ENCODE measurements at places on chromosomes 11 and 22.

DNA sequence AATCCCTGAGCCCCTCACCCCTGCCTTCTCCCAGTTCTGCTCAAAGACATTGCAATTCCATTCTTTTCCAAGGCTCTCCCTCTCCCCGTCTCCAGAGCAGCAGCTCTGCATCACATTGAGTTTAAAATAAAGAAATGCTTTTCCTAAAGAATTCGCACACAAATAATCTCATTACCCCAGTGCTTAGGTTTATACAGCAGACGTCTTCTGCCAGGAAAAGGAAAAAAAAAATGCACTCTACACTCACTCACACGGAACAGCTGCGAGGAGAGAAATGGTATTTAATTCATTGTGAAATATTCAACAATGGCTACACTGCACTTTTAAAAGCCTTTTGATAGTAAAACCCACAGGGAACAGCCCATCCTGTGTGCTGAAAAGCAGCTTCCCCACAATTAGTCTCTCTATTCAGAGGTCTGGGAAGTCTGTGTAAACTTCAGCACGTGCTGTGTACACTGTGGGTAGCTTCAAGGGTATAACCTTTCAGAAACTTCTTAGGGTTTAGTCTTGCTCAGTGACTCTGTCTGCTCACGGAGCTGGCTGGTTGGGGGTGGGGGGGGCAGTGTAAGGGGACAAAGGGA is 42.8 kb downstream of the ETS1 start:
- DNase-seq, result no peak

GRCh38 chr11:70470127-70470526 is 71.8 kb downstream of the CTTN start:
- DNase-seq, result no peak

DNA sequence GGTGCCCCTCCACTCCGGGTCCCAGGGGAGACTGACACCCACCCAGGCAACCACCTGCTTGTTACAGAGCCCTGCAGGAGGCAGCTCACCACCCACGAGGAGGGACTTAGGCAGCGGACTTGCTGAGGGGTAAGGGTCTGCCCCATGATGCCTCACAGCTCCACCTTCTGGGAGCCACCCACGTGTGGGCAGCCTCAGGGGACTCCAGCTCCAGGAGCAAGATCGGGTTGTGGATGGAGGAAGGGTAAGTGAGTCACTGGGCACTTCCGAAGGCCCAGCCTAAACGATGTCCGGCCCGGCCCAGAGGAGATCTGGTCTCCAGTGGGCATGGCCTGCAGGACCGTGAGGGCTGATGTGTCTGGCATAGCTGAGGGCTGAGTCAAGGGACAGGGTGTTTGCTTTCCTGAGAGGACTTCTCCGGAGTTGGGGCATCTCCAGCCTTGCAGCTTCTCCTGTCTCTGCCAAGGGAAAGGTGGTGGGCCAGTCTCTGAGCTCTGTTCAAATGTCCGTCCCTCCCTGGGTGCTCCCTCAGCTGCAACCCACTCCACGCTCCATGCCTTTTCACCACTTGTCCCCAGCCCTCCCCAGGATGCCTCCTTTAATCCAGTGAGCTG is 32.3 kb upstream of the P2RY2 start:
- DNase-seq, result no peak

- DNase-seq, result no peak
Measured at GRCh38 chr22:21043860-21044535, 1.7 kb upstream of the LRRC74B start.

DNA sequence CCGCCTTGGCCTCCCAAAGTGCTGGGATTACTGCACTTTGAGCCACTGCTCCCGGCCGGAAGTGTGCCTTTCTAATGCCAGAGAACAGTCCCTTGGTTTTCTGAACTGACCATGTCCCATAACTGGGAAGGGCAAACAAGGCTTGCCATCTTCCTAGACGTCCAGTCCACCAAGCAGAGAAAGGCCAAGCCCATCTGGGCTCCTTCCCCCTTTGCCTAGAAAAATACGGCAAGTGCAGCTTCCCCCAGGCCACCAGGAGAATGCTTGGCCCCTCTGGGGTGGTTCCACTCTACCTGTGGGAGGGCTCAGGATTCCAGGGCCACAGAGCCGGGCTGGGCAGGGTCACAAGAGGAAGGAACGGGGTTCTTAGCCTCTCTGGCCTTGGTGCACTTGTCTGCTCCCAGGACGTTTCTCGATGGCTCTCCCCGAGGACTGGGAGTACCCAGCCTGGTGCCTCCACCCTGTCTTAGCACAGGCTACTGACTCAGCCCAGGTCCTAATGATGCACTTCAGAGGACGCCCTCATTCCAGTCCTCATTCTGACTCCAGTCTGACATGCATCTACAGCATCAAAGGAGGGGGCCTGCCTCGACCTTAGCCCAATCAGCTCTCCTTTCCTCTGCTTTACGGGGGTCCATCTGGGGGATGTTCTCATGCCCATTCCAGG is 1.2 kb downstream of the USP2 start:
- DNase-seq, result no peak

DNA sequence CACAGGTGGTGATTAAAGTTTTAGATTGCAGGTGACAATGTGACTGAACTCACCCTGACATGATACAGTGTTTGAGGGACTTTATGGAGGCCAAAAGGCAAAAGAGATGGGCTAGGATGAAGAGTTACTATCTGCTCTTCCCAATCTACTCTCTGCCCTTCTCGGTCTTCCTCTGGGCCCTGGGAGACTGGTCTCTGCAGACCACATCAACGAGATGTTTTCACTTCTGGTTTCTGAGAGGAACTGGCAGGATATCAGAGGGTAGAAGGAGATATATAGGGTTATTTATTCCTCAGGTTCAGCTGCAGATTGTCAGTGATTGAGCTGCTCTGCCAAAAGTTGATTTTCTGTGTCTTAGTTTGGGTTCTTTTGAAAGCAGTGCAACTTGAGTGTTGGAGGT is 32.4 kb upstream of the CD44 start:
- DNase-seq, result peak; percentile 29

DNA sequence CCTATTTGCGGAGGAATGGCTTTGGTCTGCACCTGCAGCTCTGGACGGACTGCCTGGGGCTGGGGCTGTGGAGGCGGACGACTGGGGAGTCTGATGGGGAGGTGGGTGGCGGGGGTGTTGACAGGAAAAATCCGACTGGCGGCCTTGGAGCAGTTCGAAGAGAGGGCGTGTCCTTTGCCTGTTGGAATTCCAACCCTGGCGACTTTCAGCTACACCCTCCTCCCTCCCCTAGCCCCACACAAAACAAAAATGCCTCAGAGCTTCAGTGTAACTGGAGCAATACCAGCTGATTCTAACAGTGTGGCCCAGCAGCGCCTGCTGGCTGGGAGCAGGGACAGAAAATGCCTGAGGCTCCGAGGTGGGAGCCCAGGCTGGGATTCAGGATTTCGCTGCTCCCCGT is 85.4 kb downstream of the ATXN10 start:
- no peak for DNase-seq
